Lower lobe of right lung (tissue), 2 donors: ENCODE measurements at places on chromosomes 1 and 21.

DNA sequence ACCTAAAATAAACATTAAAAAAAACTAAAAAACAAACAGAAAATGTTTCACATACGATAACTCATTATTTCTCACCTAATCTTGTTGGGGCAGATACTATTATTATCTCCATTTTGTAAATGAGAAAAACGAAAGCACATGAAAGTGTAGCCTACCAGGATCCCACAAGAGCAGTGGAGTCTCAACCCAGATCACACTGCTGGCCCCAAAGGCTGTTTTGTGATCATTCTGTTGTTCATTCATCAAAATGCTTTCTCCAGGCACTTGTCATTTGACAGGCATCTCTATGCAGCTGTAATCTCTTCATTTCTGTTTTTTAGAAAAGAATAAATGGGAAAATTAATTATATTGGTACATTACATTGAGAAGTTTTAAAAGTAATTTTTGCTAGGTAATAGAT, 67.5 kb downstream of the AK5 start:
- DNase-seq, result no peak

DNA sequence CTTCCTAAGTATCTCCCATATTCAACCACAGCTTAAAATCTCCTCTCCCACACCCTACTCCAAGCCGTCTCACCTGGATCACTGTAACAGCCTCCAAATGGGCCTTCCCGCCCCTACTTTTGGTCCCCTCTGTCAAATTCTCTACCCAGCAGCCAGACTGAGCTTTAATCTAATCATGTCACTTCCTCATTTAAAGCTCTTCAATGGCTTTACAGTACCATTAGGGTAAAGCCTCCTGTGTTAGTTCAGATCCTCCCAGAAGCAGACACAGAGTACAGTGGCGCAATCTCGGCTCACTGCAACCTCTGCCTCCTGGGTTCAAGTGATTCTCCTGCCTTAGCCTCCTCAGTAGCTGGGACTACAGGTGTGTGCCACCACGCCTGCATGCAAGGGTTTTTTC, 46.8 kb upstream of the PSEN2 start:
- DNase-seq, result no peak

DNA sequence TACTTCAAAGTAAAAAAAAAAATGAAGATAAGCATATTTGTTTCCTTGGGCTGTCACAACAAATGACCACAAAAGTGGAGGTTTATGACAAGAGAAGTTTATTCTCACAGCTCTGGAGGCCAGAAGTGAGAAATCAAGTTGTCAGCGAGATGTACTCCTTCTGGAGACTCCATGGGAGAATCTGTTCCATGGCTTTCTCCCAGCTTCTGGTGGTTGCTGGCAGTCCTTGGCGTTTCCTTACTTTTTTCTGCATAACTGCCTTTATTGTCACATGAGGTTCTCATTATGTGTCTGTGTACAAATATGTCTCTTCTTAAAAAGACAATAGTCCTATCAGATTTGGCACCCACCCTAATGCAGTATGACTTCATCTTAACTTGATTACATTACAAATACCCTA, 398.3 kb downstream of the KCNT2 start:
- DNase-seq, result no peak

GRCh38 chr21:44952116-44952928, 12.5 kb downstream of the SLX9 start:
- peak; percentile 37 for DNase-seq

DNA sequence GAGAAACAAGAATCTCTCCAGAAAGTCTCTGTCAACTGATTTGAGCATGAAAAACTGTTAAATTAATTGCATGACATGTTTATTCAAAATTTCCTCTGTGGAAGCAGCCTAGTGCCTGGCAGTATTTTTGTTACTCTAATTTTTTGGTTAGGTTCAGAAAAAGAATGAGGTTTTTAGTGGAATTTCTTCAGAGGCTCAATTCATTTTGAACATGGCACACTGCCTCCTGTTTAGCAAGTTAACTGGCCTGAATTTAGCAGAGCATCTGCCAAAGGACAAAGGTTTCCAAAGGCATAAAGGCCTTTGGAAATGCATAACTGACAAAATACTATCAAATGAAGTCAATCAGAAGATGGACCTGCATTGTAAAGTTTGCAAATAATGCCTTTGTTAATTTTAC, 1326.5 kb downstream of the PLA2G4A start:
- DNase-seq, result no peak

- DNase-seq, result no peak
Observed at GRCh38 chr1:156773607-156774006, 6.3 kb downstream of the PRCC start.

GRCh38 chr1:76542359-76542758, 324.9 kb upstream of the ST6GALNAC5 start:
- DNase-seq, result no peak

DNA sequence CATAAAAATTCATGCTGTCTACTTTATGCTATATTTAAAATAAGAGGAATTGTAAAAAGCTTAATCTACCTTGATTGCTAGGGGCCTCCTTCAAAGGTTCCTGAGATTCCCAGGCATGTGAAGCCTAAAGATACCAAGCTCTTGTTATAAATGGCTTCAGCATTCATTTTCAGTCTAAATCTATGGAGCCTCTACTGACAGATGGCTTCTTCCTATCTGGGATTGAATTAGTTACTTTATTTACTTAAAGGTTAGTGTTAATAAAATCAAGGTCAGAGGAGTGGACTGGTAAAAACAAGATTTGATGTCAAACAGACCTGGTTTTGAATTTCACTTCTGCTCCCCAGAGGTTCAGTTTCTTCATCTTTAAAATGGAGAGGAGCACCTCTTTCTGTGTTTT, 93.7 kb downstream of the TNNI3K start:
- no peak for DNase-seq

GRCh38 chr1:6178751-6179563, 1.2 kb downstream of the CHD5 start:
- no peak for DNase-seq

DNA sequence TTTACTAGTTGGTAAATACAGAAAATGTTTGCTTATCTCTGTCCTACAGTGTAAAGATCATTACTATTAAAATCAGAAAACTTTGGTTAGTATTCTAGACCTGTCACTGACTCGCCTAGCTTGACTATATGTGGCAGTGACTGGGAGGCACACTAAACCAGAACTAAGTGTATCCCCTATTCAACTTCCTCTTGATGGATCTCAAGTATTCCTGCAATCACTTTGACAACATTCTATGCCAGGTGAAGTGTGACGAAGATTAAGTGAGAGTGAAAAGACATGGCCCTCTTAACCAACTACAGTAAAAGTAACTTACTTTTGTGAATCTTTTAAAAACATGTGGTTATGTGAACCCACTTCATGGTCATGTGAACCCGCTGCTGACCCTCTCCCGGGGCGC, 223.0 kb upstream of the ADAMTS5 start:
- no peak for DNase-seq

- DNase-seq, result no peak
Observed at GRCh38 chr21:29189353-29189752, 58.9 kb downstream of the MAP3K7CL start.

DNA sequence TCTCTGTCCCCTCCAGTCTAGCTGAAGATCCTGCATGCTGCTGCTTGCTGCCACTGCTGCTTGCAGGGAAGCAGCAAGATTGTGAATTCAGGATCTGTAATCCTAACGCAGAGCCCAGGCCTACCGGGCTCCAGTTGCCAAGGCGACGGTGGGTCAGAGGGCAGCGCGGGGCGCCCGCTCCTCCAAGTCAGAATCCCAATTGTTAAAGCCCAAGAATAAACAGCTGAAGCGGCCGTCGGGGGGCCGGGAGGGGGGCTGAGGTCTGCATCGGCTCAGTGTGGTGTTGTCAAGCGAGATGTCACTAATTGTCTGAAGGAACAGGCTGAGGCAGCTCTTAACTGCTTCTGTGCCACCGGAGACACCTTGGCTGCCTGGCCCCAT, 36.8 kb downstream of the AHDC1 start:
- no peak for DNase-seq

GRCh38 chr1:183131166-183131565, 54.9 kb upstream of the LAMC2 start:
- DNase-seq, result no peak

GRCh38 chr1:235545292-235545930, 41.2 kb upstream of the B3GALNT2 start:
- DNase-seq, result no peak

GRCh38 chr1:80893115-80893514, 907.6 kb upstream of the ADGRL2 start:
- DNase-seq, result no peak

DNA sequence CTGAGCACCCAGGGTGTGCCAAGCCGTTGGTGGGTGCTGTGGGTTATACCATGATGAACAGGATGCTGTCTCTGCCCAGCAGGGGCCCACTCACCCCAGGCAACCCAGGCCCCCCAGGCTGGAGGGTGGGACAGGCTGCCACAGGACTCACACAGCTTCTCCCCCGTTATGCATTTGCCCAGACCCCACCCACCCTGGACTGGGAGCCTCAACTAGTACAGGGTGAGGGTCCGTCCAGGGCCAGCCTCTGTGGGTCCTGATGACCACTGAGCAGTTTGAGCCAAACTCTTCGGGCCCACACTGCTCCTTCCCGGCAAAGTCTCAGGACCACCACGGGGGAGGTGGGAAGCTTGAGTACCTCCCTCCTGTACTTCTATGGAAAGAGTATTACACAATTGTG, 3.8 kb upstream of the PRELP start:
- no peak for DNase-seq

GRCh38 chr1:6130036-6130435, 50.1 kb downstream of the CHD5 start:
- DNase-seq, result peak; percentile 29

GRCh38 chr1:163922743-163923201, 601.0 kb downstream of the NUF2 start:
- DNase-seq, result no peak

DNA sequence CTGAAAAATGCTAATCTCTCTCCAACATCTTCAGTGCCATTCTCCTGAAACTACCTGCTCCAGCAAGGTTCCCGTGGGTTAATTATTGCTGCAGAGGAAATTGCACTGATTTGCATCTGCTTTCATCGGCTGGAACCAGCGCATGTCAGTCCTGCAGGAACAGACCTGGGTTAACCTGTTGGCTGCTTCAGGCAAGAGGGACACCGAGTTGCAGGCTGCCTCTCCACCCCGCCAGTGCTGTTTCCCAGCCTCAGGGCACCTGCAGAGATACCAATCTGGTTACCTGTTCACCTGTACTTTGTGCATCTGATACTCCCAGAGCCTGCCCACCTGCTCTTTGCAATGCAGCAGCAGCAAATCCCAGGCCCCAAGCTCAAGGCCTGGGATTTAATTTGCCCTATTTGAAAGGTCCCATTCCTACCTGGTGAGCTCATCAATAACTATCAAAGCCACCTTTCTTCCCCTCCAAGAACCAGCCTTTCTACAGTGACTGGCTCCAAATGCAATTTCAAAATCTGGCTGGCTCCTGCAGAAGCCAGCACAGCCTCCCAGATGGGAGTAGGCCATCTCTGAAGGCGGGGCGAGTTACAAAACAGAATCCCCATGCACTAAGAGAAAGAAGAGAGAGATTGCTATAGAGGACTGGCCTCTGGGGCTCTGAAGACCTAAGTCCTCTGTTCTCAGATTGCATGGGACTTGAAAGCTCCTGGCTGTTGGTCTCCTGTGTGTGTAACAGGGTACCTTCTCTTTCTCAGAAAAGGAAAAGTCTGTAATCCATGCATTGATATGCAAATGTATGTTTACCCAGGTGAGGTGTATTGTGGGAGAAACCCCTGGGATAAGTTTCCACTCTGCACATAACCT, 67.8 kb downstream of the TOMM20 start:
- DNase-seq, result peak; percentile 26

- DNase-seq, result no peak
Observed at GRCh38 chr1:101060992-101061391, 35.4 kb upstream of the DPH5 start.

GRCh38 chr1:243821177-243821680, 28.8 kb downstream of the AKT3 start:
- DNase-seq, result no peak

- peak; percentile 42 for DNase-seq
Observed at GRCh38 chr1:109793486-109794318, 30.0 kb upstream of the EPS8L3 start.

DNA sequence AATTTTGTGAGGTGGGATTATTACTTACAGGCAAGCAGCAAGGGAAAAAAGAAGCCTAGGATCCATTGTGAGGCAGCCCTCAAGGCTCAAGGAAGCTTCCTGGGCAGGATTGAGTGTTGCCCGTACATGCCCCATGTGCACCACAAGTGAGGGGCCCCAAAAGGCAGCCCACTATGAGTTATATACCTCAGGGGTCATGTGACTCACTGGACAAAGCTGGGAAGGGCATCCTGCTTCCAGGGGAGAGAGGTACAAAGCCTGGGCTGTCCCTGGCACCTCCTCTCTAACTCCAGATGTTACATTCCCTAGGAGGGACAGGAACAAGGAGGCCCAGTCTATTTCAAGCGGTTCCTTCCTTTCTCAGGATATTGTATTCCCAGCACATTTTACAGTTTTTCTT, 34.0 kb upstream of the CD1D start:
- no peak for DNase-seq

GRCh38 chr1:89198081-89198480, 661 bp downstream of the GBP4 start:
- DNase-seq, result no peak

DNA sequence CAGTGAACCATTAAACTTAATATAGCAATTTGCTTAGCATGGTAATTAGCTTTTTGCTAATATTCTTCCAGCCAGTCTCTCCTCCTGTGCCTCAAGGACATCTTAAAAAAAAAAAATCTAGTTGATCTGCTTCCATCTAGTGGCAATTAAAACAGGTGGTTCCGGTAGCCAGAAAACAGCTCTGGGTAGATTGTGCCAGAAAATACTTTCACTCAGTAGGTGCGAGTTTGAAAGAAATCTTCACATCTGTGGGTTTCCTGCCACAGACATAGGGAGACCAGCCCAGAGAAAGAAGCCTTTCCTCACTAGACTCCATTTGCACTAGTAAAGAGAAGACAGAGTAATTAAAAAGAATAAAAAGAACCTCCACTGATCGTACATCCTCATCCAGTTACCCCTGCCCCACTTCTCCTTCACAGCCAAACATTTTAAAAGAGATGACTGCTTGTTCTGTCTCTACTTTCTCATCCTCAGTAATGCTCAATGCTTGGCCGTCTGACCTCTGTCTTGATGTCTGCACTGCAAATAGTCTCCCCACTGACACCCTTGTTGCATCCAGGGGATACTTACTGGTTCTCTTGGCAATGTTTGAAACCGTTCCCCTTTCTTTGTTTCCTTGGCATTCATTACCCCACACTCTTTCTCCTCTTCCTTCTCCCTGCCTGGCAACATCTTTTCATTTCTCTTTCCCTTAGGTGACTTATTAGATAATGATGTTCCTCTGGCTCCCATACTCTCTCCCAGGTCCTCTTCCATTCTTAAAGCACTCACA, 16.9 kb downstream of the SELL start:
- DNase-seq, result no peak

DNA sequence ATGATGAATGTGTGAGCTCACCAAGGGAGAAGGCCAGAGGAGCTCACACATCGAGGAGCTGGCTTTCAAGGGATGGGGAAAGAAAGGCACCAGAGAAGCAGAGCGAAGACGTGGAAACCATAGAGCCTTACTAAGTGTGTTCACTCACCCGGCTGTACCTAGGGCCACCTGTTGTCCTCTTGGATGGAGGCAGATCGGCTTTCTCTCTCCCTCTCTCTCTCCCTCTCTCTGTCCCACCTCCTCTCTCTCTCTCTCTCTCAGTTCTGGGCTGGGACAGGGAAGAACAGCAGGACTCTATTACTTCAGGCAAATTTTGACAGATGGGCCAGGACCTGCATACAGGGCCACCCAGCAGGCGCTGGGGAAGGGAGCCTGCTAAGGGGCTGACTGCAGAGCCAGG, 64.8 kb downstream of the HIVEP3 start:
- no peak for DNase-seq

GRCh38 chr21:17460094-17460493, 52.7 kb upstream of the CXADR start:
- DNase-seq, result no peak
